ENCODE measurements at places on chromosomes 2 and 18.

DNA sequence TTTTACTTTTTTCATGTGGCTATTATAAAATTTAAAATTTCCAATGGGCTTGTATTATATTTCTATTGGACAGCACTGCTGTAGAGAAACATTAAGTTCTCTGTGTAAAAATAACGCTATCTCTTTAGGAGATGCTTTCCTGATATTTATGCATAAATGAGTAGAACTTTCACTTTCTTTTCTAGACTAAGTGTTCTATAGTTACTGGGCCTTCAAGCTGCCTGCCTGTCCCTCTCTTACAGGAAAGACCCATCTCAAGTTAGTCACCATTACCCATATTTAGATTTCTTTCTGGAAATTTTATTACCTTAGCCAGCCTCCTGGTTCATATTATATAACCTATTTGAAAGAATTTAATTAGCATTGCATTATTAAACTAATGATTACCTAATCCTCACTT, 4.8 kb downstream of the ITGA4 start:
- DNase-seq = no peak

GRCh38 chr2:191086706-191087105, 64.1 kb downstream of the STAT4 start:
- no peak for DNase-seq

DNA sequence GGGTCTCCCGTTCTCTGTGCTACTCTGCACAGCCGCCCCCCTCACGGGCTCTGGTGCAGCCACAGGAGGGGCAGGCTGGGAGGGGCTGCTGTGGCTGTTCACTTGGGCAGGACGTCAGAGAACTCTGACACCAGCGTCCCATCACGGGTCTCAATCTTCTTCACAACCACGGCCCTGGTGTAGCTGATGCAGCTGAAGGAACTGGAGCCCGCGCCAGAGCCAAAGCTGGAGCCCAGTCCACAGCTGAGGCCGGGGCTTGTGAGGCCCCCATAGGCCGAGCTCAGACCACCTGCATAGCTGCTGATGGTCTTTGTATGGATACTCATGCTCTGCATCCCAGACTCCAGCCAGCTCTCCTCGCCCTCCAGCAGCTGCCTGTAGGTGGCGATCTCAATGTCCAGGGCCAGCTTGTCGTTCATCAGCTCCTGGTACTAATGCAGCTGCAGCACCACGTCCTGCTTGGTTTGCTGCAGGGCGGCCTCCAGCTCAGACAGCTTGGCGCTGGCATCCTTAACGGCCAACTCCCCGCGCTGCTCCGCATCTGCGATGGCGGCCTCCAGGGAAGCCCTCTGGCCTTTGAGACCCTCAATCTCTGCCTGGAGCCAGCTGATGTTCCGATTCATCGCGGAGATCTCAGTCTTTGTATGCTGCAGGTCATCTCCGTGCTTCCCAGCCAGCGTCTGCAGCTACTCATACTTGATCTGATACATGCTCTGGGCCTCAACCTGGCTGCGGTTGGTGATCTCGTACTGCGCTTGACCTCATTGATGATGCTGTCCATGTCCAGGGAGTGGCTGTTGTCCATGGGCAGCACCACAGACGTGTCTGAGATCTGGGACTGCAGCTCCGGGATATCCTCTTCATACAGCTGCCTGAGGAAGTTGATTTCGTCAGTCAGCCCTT, 7.4 kb upstream of the DUSP19 start:
- peak; percentile 14 for DNase-seq

DNA sequence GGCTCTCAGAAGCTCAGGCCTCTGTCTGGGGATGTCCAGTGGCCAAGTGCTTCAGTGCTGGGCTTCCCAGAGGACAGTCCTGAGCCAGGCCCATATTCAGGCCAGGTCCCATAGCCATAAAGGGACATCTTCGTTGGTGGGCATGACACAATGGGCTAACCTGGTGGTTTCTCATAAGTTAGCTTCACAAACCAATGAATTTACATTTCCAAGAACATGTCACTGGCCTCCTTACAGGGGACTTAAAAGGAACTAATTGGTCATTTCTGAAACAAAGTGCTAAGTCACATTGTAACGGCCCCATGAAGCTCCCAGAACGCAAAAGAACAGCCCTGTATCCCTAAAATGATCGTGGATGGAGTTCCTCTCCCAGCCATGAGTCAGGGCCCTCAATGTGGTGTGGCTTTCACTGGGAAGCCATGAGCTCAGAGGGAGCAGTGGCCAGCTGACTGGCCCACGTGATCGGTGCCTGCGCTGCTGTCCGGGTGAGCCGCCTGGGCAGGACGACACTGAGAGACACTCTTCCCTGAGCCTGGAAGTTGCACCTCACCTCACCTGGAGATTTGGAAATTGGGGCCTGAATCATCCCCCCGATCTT, 163.7 kb upstream of the APCDD1 start:
- no peak for DNase-seq

- no peak for DNase-seq
Observed at GRCh38 chr2:110828330-110828729, 96.0 kb downstream of the ACOXL start.

All from activated CD4-positive, alpha-beta T cell treated with anti-CD3 and anti-CD28 coated beads, Interleukin-2, Interleukin-6, amounts not matched to agents 100 ng/mL and 50 ng/mL, durations not matched to agents 16 hours and 8 hours (primary cell).